ENCODE measurements at places on chromosomes 4 and X.
A peak's percentile ranks its signal among the peaks of the same experiment; 100 is the strongest.

- ATAC-seq: no peak
Measured at GRCh38 chr4:144461906-144462305, 184.1 kb upstream of the HHIP start.

DNA sequence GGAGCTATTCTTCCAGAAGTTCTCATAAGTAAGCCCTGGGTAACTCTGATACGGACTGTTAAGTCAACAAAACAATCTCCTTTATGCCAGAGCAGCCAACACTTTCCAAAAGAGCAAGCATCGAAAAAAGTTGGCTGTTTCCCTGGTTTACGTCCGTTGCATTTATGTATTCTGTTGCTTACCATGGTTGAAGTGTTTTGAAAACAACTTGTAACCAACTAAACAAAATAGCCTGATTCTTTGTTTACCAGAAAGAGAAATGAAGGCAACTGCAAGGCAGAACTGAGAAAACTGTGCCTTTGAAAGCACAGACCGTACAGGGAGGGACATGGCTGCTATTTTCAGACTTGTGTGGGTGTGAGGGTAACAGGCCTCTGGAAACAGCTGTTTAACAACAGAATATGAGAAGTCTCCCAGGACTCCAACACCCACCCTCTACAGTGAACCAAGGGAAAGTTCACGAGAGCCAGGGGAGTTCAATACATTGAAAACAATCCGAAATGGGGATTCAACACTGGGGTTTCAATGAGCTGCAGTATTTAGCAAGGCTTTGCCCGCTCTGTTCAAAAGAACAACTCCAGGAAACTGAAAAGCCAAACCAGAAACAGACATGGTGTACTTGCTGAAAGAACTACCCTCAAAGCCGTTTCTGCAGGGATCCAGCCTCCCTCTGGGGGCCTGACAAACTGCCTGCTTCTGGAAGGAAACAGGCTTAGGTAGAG is 95.8 kb upstream of the EGFL6 start:
- peak; percentile 89 for ATAC-seq

- ATAC-seq: no peak
Measured at GRCh38 chr4:120812216-120812615, 110.3 kb downstream of the PRDM5 start.

- no peak for ATAC-seq
Measured at GRCh38 chrX:45740291-45740690, 539.6 kb upstream of the DIPK2B start.

- ATAC-seq: no peak
Measured at GRCh38 chrX:15173411-15173810, 96.5 kb downstream of the ASB9 start.

GRCh38 chr4:185520119-185520518 is 15.2 kb downstream of the PDLIM3 start:
- ATAC-seq: no peak

- no peak for ATAC-seq
Measured at GRCh38 chrX:149275836-149276235, 229.3 kb downstream of the IDS start.

GRCh38 chr4:76058888-76059426 is 15.6 kb upstream of the ART3 start:
- no peak for ATAC-seq

GRCh38 chr4:14566518-14566917 is 435.8 kb upstream of the CPEB2 start:
- peak; percentile 41 for ATAC-seq

DNA sequence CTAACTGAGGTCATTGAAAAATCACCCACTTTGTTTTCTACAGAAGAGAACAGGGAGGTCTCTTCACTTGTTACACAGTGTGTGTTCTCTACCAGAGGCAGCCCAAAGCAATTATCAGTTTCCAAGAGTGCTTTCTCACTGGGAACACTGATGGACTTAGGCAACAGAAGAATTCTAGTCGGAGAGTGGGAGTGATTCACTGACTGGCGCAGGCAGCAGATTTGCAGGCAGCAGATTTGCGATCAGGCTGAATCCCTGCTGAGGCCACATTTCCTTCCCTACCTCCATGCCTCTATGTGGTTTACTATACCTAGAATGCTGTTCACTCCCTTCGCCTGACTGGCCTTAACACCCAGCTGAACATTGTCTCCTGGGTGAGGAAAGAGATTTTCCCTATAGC is 6.6 kb downstream of the OCIAD2 start:
- no peak for ATAC-seq

GRCh38 chr4:23717528-23718248 is 172.2 kb downstream of the PPARGC1A start:
- ATAC-seq: no peak

- ATAC-seq: no peak
Measured at GRCh38 chr4:177125656-177126055, 184.0 kb upstream of the NEIL3 start.

DNA sequence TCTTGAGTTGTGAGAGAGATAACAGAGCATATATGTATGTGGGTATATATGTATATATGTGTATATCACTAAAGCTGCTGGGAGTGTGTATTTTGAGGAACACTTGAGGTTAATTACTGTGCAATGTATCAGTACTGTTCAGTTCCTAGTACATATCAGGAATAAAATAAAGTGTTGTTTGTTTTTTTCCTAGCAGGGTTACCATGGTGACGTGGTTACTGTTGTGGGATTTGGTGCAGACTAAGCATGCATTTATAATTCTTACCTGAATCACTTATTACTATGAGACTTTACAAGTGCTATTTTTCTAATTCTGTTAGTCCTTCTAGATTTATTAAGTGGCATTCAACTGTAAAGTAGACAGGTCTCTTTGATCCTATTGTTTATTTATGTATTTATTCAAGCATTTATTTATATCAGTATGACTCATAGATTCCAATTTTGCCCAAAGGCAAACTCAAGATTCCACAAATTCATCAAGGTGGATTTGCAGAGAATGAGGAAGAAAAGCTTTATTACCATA is 26.9 kb upstream of the BEX4 start:
- no peak for ATAC-seq

DNA sequence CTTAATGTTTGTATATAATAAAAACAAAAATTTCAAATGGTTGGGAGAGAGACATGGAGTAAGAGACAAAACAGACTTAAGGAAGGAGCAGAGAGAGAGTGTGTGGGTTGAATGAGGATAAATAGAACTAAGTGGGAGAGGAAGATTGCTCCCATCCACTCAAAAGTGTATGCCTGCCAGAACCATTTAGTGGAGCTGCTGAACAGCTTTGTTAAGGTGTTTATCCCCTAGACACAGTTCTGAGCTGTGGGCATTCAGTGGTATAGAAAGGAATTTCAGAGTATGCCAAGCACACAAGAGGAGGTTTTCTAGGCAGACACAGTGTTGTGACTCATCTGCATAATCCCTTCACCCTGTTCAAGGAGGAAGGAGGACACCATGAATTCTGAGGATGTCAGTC is 508.6 kb upstream of the EPHA5 start:
- ATAC-seq: peak; percentile 27

GRCh38 chrX:3461397-3462165 is 115.1 kb upstream of the MXRA5 start:
- ATAC-seq: no peak

- ATAC-seq: peak; percentile 27
Measured at GRCh38 chr4:159374749-159375530, 272.1 kb downstream of the RAPGEF2 start.

DNA sequence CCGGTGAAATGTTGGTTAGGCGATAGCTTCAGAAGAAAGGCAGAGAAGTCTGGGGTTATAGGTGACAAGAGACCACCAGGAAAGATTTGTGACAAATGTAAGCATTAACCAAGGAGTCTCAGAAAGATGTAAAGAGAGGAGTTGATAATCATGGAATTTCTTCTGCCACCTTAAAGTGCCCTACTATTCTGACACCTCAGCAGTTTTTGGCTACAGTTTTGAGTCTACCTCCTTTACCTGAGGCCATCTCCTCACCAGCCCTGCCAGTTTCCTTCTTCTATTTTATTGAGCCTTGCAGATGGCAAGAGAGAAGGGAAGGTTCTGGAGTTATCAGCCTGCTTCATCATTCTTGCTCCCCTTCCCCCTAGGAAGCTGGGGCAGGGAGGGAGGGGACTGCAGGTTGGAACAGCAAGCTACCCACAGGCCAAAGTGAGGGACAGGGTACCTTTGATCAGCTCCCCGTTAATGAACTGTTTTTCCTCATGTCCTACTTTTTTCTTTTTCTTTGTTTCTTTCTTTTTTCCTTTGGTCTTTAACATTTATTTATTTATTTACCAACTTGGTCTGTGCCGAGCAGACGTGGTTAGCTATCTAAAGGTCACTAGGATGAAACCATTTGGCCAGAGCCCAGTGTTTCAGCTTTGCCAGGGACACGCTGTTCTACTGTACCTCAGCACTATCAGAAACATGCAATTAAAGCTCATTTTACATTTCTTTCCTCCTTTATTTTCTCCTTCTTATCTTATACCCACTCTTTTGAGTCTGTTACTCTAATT is 438.7 kb upstream of the AR start:
- no peak for ATAC-seq

DNA sequence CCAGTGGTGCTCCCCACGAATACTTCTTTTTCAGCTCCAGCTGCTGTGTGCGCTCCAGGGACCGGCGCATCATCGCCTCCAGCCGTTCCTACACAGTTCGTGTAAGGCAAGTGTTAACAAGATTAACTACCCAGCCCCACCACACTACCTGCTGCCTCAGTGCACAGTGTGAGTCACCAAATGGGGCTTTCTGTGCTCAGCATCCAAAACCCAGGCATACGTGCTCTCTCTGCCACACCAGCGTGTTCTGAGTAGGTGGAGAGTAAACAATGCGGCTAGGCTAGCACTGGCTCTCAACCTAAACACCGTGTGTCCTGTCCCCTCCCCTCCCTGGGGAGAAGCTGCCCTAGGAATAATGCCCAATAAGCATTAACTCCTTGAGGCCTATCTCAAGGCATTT is 60.0 kb downstream of the MAP7D2 start:
- no peak for ATAC-seq

GRCh38 chrX:17669458-17669857 is 67.8 kb upstream of the SCML1 start:
- no peak for ATAC-seq

DNA sequence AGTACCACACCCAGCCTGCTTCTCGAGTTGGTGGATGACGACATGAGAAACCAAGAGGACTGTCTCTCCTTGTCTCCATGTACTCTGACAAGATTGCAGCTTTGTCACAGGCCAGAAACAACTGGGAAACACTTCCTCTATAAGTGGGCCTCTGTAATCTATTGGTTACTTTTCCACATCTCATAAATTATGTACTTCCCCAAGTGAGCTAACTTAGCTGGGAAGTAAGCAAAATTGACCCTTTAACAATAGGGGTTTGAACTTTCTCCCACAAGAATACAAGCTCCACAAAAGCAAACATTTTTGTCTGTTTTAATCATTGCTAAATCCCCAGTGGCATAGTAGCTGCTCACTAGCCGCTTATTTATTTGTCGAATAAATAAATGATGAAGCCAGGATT is 14.1 kb upstream of the USO1 start:
- ATAC-seq: no peak

GRCh38 chrX:147917700-147918695 is 6.3 kb downstream of the FMR1 start:
- ATAC-seq: peak; percentile 57

DNA sequence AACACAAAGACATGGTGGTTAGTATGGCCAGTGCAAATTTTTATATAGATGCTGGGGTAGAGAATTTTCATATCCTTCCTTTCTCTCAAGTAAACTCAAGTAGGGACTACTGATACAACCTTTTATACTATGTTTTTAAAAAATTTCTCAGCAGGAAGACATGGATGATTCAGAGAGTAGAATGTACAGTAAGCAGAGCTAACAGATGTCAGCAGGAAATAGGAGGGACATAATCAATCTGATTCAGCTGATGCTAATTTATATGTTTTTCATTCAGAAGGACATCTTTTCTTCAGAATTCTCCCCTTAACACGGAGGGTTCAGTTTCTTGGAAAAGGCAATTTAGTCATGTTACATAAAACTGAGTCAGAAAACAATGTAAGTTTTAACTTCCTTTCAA is 95.4 kb downstream of the GRIA2 start:
- ATAC-seq: no peak

GRCh38 chr4:129545599-129546278 is 449.8 kb downstream of the C4orf33 start:
- no peak for ATAC-seq

GRCh38 chr4:119300101-119300978 is 21.6 kb downstream of the FABP2 start:
- peak; percentile 99 for ATAC-seq

DNA sequence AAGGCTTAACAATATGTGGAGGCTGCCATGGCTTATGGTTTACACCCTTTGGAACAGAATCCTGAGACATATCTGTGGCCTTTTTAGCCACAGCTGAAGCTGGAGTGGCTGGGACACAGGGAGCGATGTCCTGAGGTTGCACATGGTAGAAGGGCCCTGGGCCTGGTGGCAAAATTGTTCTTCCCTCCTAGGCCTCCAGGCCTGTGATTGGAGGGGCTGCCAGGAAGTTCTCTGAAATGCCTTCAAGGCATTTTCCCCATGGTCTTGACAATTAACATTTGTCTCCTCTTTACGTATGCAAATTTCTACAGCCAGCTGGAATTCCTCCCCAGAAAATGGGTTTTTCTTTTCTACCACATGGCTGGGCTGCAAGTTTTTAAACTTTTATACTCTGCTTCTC is 39.1 kb upstream of the MAGEA8 start:
- ATAC-seq: no peak

GRCh38 chrX:150036641-150037040 is 98.3 kb upstream of the EOLA2 start:
- ATAC-seq: no peak

- ATAC-seq: no peak
Measured at GRCh38 chr4:100933628-100934027, 413.7 kb downstream of the PPP3CA start.

DNA sequence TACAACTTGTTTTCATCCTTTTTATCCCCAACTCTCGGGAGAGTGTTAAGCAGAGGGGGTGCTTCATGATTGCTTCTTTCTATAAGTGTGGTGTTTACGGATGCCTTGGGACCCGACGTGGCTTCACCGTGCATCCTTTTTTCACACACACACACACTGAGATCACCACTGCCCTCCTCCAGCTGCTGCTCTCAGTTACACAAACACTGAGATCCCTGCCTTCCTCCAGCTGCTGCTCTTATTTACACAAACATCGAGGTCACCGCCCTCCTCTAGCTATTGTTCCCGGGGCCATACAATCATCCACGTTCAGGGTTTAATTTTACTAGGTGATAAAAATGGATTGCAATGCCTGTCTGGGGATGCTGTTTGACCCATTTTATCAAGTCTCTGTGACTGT is 155.4 kb upstream of the FAM9B start:
- no peak for ATAC-seq

- no peak for ATAC-seq
Measured at GRCh38 chr4:6419452-6420028, 52.9 kb downstream of the PPP2R2C start.

- no peak for ATAC-seq
Measured at GRCh38 chr4:93646233-93646930, 182.2 kb upstream of the ATOH1 start.

- ATAC-seq: no peak
Measured at GRCh38 chr4:99052902-99053301, 35.7 kb downstream of the ADH5 start.

GRCh38 chrX:17525266-17525665 is 150.3 kb downstream of the NHS start:
- no peak for ATAC-seq

- ATAC-seq: no peak
Measured at GRCh38 chrX:96383428-96383827, 301.2 kb upstream of the DIAPH2 start.
